HepG2 (cell line): ENCODE measurements at places on chromosomes 5 and 9.

- no peaks in the 10 kb centered on the region for H3K27me3 ChIP-seq
- H3K4me1 ChIP-seq: peaks cover 15% of the 10 kb centered on the region
- no peaks in the 10 kb centered on the region for H3K36me3 ChIP-seq
- no peak overlapping the region for H3K27ac ChIP-seq
- no peak for DNase-seq
These were observed 37.6 kb downstream of the ROPN1L start for GRCh38 chr5:10479154-10479721.

DNA sequence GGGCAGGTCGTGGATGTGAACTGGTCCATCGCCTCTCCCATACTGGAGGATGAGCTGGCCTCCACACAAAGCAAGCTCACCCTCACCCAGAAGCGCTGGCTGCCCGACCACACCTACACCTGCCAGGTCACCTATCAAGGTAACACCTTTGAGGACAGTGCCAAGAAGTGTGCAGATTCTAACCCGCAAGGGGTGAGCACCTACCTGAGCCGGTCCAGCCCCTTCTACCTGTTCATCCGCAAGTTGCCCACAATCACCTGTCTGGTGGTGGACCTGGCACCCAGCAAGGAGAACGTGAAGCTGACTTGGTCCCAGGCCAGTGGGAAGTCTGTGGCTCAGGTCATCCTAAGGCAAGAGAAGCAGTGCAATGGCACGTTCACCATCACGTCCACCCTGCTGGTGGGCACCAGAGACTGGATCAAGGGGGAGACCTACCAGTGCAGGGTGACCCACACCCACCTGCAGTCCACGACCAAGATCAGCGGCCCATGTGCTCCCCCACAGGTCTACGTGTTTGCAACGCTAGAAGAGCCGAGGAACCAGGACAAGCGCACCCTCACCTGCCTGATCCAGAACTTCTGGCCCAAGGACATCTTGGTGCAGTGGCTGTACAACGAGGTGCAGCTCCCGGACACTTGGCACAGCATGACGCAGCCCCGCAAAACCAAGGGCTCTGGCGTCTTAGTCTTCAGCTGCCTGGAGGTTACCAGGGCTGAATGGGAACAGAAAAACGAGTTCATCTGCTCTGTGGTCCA is 71.3 kb downstream of the INSL6 start:
- no peaks in the 10 kb centered on the region for H3K36me3 ChIP-seq
- H3K4me3 ChIP-seq: no peak overlapping the region
- DNase-seq: no peak
- H3K27me3 ChIP-seq: no peaks in the 10 kb centered on the region
- no peak overlapping the region for H3K27ac ChIP-seq

GRCh38 chr5:129653442-129653841 is 94.5 kb upstream of the MINAR2 start:
- no peaks in the 10 kb centered on the region for H3K27me3 ChIP-seq
- no peaks in the 10 kb centered on the region for H3K4me1 ChIP-seq
- H3K27ac ChIP-seq: no peak overlapping the region
- no peak overlapping the region for H3K4me3 ChIP-seq
- no peak for DNase-seq

DNA sequence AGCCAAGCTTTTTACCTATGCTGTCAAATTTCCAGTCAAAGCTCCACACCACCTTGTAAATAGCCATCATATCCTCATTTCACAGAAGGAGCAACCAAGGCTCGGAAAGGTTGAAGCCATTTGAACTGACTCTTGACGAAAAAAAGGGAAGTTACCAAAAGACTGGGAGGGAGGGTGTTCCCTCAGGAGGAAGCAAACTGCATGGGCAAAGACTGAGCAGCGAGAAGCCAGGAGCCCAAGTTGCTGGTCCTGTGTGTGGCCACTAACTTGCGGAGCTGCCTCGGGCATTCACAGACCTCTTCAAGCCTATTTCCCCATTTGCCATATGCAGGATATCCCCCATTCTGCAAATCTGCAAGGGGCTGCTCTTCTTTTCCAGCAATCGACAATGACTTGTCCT is 37.4 kb downstream of the TTLL11 start:
- no peaks in the 10 kb centered on the region for H3K27me3 ChIP-seq
- DNase-seq: no peak
- no peak overlapping the region for H3K4me3 ChIP-seq
- no peaks in the 10 kb centered on the region for H3K4me1 ChIP-seq
- H3K27ac ChIP-seq: no peak overlapping the region
- H3K36me3 ChIP-seq: no peaks in the 10 kb centered on the region

DNA sequence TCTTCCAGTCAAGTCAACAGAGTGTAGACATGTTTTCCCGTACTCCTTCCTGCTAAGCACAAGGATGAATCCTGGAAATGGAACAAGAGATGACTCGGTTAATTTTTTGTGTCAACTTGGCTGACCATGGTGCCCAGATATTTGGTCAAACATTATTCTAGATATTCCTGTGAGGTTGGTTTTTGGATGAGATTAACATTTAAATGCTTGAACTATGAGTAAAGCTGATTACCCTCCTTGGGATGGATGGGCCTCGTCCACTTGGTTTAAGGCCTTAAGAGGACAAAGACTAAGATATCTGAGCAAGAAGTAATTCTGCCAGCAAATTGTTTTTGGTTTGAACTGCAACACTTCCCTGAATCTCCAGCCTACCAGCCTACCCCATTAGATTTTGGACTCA is 338.1 kb upstream of the MSX2 start:
- H3K27me3 ChIP-seq: peaks cover 16% of the 10 kb centered on the region
- H3K27ac ChIP-seq: no peak overlapping the region
- H3K4me1 ChIP-seq: no peaks in the 10 kb centered on the region
- DNase-seq: no peak
- H3K36me3 ChIP-seq: no peaks in the 10 kb centered on the region
- no peak overlapping the region for H3K4me3 ChIP-seq

- H3K27me3 ChIP-seq: no peaks in the 10 kb centered on the region
- no peaks in the 10 kb centered on the region for H3K4me1 ChIP-seq
- DNase-seq: no peak
- no peak overlapping the region for H3K27ac ChIP-seq
- no peak overlapping the region for H3K4me3 ChIP-seq
These were observed 251.4 kb downstream of the GLIS3 start for GRCh38 chr9:4048441-4048840.

DNA sequence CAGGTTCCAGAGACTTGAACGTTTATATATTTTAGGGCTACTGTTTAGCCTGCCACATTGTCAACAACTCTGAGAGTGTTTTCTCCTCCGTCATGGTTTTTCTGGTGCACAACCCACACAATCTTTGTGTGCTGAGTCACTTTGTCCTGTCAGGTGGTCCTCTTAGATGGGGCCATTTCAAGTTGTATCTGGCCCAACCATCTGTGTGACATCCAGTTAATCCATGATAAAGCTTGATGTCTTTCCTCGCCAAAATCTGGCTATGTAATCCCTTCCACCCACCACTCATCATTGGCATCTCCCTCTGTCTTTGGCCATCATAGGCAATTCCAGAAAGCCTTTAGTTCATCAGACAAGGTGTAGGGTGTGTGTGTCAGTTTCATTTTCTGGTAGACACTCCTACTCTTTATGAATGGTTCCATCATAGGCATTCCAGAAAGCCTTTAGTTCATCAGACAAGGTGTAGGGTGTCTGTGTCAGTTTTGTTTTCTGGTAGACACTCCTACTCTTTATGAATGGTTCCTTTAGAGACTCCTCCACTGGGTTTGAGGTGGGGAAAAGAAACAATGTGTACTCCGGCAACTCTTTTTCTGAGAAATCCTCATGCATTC is 282.0 kb upstream of the ACTBL2 start:
- peaks cover 7% of the 10 kb centered on the region; the same call in 1 of the 3 replicates for H3K27me3 ChIP-seq
- H3K36me3 ChIP-seq: no peaks in the 10 kb centered on the region
- H3K27ac ChIP-seq: no peak overlapping the region
- H3K4me1 ChIP-seq: no peaks in the 10 kb centered on the region
- H3K4me3 ChIP-seq: no peak overlapping the region
- DNase-seq: no peak

- H3K27ac ChIP-seq: no peak overlapping the region
- H3K27me3 ChIP-seq: no peaks in the 10 kb centered on the region
- H3K4me1 ChIP-seq: peaks cover 23% of the 10 kb centered on the region
These were observed 127.5 kb downstream of the SUSD1 start for GRCh38 chr9:112047538-112048066.

GRCh38 chr5:95084757-95085156 is 200.1 kb downstream of the MCTP1 start:
- no peak overlapping the region for H3K27ac ChIP-seq
- H3K4me3 ChIP-seq: no peak overlapping the region
- H3K36me3 ChIP-seq: no peaks in the 10 kb centered on the region
- DNase-seq: no peak

- no peak overlapping the region for H3K4me3 ChIP-seq
- peaks cover 54% of the 10 kb centered on the region for H3K4me1 ChIP-seq
- DNase-seq: no peak
- H3K27me3 ChIP-seq: no peaks in the 10 kb centered on the region
- peaks cover 14% of the 10 kb centered on the region for H3K36me3 ChIP-seq
- no peak overlapping the region for H3K27ac ChIP-seq
These were observed 18.0 kb downstream of the POLR1E start for GRCh38 chr9:37503736-37504135.

- DNase-seq: peak; percentile 96
- H3K36me3 ChIP-seq: no peaks in the 10 kb centered on the region
- H3K27me3 ChIP-seq: peaks cover 10% of the 10 kb centered on the region; the same call in 1 of the 3 replicates
- no peak overlapping the region for H3K4me3 ChIP-seq
- peak overlapping the region; percentile 54 for H3K27ac ChIP-seq
These were observed 113.6 kb downstream of the GNA14 start for GRCh38 chr9:77534376-77535057.

GRCh38 chr5:133565993-133566392 is 46.3 kb downstream of the FSTL4 start:
- no peak overlapping the region for H3K4me3 ChIP-seq
- H3K27me3 ChIP-seq: 0 out of 3 replicates have a peak, but pooled peaks cover 9% of the 10 kb centered on the region
- no peaks in the 10 kb centered on the region for H3K4me1 ChIP-seq
- no peak for DNase-seq

DNA sequence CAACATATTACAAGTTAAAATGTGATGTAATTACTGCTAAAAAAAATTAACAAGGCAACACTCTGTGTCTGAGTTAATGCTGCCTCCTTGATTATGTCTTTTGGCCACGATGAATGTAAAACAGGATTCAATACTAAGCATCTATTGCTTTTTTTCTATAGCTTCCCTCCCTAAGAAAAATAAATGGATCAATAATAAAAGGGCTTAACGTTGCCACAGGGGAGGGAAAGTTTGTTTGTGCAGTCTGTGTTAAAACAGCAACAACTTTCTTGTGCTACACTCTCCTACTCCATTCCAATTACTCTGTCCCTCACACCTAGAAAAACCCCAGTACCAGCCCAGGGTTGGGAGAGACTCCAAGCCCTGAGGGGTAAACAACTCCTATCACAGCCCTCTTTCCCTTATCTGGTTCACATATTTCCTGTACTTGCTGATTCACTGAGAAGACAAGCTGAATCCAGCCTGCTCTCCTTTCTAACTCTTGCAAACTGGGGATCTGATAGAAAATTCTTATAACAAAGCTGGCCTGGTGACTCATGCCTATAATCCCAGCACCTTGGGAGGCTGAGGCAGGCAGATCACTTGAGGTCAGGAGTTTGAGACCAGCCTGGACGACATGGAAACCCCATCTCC is 44.8 kb downstream of the PTPN3 start:
- no peak overlapping the region for H3K4me3 ChIP-seq
- DNase-seq: no peak
- no peaks in the 10 kb centered on the region for H3K4me1 ChIP-seq
- H3K36me3 ChIP-seq: peaks cover 31% of the 10 kb centered on the region; the same call in 2 of the 3 replicates
- no peak overlapping the region for H3K27ac ChIP-seq

DNA sequence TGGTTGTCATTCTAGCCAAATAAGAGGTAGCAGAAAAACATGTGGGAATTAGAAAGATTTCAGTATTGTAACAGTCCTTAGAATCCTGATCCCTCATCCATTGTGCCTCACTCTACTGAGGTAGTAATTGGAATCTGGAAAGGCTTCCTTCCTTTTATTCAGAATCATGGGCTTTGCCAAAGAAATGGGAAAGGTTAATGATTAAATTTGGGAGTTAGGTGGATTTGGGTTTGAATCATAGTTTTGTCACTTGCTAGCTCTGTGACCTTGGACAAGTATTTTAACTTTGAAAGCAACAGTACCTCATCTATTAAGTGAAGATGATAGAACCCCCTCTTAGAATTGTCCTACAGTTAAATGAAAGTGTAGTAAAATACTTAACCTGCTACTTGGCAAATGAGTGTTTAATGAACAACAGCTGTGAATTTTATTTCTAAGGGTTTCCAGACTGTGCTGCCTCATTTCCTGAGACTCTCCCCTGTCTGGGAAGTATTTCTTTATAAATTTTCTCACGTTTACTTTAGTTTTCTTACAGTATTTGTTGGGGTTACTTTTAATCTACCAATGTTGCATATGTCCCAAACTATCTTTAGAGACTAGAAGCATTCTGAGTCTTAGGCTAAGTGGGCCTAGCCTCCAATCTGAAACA is 11.7 kb downstream of the SPDL1 start:
- no peak overlapping the region for H3K4me3 ChIP-seq
- H3K4me1 ChIP-seq: no peaks in the 10 kb centered on the region
- DNase-seq: no peak
- H3K36me3 ChIP-seq: peaks cover 40% of the 10 kb centered on the region; the same call in 2 of the 3 replicates
- H3K27ac ChIP-seq: no peak overlapping the region

- DNase-seq: peak; percentile 6
- H3K4me1 ChIP-seq: no peaks in the 10 kb centered on the region
- H3K27me3 ChIP-seq: peaks cover 56% of the 10 kb centered on the region
- H3K4me3 ChIP-seq: no peak overlapping the region
- H3K36me3 ChIP-seq: no peaks in the 10 kb centered on the region
These were observed 2.5 kb upstream of the ISL1 start for GRCh38 chr5:51380603-51381207.

DNA sequence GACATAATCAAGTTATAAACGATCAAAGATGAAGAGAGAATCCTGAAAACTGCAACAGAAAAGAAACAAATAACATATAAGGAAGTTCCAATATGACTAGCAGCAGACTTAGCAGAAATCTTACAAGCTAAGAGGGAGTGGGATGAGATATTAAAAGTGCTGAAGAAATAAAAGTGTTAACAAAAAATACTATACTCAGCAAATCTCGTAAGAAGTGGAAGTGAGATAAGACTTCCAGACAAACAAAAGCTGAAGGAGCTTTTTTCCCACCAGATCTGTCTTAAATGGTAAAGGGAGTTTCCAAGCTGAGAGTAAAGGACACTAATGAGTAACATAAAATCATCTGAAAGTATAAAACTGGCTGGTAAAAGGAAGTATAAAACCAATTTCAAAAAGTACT is 2036.0 kb upstream of the C9orf72 start:
- no peak for DNase-seq
- H3K36me3 ChIP-seq: no peaks in the 10 kb centered on the region
- no peaks in the 10 kb centered on the region for H3K27me3 ChIP-seq
- no peaks in the 10 kb centered on the region for H3K4me1 ChIP-seq
- no peak overlapping the region for H3K27ac ChIP-seq
- no peak overlapping the region for H3K4me3 ChIP-seq
